DMS79 treated with DMSO at 0.1 percent for 48 hours (cell line): ENCODE measurements at places on chromosomes 1 and 21.

DNA sequence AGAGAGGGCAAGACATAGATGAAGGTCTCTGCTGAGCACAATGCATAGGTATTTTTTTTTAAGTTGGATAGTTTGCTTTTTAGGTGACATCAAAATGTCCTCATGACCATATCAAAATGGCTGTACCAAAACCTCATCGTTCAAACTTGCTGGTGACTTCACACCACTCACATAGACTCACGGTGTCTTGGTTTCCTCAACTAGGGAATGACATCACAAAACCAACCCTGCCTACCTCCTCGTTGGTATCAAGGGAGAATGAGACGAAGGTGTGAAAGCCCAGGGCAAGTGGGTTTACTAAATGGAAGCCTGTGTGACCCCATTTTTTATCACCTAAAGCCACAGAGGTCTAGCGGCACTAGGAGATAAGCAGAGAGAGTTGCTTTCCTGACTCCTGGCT lies 1.6 kb downstream of the PIGR start:
- no peak for DNase-seq

DNA sequence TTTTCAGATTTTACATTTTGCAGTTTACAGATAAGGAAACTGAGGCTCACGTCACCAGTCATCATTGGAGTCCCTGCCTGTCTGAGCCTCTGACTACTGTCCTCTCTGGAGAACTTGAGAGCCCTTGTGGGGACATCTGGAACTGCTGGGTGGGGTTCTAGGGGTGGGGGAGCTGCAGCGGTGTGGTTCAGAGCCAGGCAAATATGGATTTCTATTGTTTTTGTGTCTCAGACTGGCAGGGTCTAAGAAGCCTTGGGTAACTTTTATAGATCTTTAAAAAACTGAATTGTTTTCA lies 46.9 kb downstream of the IER5 start:
- no peak for DNase-seq

- DNase-seq: no peak
These were observed 1279.6 kb downstream of the KCNT2 start for GRCh38 chr1:195328681-195329080.

- DNase-seq: no peak
These were observed 362.4 kb downstream of the NEGR1 start for GRCh38 chr1:71919811-71920509.

GRCh38 chr21:42622284-42622683 lies 31.1 kb upstream of the PDE9A start:
- DNase-seq: no peak

GRCh38 chr1:53889304-53890298 lies at the start of gene YIPF1:
YIPF1 (minus strand) TSS chr1:53889797; CDS start chr1:53888937, 860 bp downstream.
- DNase-seq: peak; percentile 84

DNA sequence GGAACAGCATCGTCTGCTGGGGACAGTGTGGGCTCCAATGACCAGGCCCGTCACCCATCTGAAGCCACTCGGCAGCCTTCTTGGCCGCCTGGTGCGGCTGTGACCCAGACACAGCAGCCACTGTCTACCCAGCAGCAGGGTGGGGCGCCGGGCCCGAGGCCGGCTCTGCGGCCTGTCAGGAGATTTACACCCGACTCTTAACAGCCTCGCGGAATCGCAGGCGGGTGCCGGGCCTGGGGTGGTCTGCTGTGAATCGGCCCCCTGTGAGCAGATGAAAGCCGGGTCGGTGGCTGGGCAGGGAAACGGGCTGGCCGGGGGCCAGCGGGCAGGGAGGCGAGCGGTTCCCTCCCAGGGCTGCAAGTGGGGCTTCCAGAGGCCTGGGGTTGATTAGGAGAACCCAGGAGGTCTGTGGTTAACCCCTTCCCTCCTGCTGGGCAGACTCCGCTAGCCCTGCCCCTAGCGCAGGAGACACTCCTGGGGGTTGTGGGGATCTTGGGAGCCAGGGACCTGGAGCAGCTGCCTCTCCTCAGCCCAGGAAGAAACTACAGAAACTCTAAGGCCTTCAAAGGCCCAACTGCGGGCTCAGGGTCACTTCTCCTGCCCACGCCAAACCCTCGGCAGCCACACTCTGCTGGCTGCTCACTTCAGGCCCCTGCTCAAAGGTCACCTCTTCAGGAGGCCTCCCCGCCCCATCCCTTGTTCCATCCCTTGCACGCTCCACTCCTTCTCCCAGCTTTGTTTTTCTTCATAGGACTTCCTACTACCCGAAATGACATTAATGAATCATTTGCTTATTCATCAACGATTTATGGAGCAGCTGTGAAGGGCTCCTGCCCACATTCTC lies 15.6 kb downstream of the RUNX3 start:
- DNase-seq: no peak

DNA sequence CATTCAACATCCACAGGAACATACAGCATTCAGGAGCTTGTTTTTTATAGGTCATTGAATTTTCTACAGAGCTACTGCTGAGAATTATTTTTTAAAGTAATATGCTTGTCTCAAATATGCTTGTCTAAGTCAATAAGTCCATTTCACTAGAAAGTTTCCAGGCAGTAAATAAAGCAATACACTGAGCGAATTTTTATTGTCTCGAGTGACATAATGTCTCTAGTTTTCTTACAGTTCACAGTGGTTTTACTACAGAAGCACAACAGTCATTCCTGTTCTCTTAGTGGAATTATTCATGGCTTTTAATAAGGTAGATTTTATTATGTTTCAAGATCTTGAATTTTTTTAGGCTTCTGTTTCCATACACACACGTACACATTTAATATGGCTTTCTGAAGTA lies 83.8 kb downstream of the HS2ST1 start:
- DNase-seq: no peak

GRCh38 chr1:205189131-205189530 lies 22.4 kb downstream of the DSTYK start:
- no peak for DNase-seq

DNA sequence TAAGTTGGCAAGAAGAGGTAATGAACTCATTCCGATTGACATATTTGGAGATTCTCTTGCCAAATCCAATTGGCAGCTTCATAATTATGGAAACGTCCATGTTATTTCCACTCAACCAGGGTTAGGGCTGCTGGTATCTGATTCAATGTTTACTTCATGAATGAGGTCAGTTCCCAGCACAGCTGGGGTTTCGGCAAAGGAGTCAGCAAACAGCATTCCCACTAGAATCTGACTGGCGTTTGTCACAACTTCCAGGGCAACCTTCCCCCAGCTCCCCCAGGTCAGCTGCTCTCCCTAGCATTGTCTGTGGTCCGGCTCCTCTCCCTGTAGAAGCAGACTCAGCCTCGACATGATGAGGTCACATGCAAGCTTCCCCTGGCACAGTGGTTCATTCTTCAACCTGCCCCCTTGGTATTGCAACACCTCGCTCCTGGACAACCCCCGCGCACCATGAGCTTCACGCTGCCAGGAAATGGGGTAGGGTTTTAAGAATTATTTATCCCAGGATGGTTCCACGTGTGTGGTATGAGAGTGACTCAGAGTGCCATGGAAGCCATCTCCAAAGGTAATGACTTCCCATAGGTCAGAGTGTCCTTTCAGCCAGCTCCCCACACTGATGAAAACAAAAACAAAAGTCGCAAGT lies 100.7 kb upstream of the SLC25A33 start:
- DNase-seq: no peak

DNA sequence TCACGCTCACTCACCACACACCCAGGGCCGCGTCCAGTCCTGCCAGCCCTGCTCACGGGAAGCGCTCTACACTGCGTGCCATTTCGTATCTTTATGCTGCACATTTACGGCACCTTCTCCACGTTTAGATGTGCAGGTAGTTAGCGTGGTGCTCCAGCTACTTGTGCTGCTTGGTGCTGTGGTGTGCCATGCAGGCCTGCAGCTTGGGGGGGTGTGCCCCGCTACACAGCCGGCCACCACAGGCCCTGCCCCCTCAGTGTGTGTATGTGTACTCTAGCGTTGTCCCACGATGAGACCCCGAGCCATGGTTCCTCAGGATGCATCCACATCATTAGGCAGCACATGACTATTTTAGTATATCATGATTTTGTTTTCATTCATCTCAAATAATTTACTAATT lies 38.3 kb downstream of the SNAP47 start:
- peak; percentile 1 for DNase-seq

DNA sequence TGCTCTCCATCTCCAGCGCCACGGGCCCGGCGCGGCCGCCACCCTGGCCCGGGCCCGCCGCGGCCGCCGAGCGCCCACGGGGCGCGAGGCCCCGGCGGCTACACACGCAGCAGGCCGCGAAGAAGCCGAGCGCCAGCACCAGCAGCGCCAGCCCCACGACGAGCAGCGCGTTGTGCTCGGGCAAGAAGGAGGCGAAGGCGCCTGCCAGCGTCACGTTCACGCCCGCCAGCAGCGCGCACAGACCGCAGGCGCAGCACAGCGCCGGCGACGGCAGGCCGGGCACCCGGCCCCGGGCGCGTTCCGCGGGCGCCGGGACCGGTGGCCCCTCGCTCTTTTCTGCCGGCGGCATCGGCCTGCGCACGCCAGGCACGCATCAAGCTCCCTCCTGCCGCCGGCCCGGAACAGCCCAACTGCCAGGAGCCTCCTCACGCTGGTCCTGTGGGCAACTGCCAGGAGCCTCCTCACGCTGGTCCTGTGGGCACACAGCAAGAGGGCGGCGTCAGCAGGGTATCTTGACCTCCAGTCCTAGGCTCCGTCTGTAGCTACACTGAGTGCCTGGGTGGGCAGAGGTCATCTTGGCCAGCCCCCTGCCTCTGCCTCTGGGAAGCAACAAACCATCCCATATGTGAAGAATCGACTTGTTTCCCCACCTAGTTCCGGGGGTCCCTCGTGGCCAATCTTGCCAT lies 18.1 kb downstream of the KNCN start:
- DNase-seq: peak; percentile 33
